Activated CD4-positive, alpha-beta T cell treated with anti-CD3 and anti-CD28 coated beads, Interleukin-2, Interleukin-4, amounts not matched to agents 100 ng/mL and 50 ng/mL, durations not matched to agents 16 hours and 8 hours (primary cell): ENCODE measurements at places on chromosomes 12 and 14.

- no peak for DNase-seq
These were observed 223.2 kb upstream of the FAR2 start for GRCh38 chr12:28925719-28926376.

GRCh38 chr12:49527361-49528130 is 11.3 kb upstream of the KCNH3 start:
- no peak for DNase-seq

- no peak for DNase-seq
These were observed 311.0 kb upstream of the RGS6 start for GRCh38 chr14:71621276-71621675.

DNA sequence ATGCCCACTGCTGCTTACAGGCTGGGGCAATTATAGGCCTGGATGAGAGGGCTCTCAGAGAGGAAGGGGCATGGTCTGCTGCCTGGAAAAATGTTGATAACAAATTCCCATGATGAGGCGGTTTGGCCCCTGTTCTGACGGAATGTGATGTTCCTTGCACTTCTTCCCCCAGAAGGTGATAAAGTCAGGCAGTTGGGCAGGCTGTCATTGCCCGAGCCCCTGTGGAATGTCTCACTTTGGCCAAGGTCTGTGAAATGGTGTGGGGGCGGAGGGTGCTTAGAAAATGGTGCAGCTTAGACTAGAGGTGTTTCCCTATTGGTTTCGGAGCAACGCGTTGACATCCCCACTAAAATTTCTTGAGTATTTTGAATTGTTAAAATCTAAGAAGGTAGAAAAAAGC is 1360.0 kb downstream of the AACS start:
- no peak for DNase-seq

DNA sequence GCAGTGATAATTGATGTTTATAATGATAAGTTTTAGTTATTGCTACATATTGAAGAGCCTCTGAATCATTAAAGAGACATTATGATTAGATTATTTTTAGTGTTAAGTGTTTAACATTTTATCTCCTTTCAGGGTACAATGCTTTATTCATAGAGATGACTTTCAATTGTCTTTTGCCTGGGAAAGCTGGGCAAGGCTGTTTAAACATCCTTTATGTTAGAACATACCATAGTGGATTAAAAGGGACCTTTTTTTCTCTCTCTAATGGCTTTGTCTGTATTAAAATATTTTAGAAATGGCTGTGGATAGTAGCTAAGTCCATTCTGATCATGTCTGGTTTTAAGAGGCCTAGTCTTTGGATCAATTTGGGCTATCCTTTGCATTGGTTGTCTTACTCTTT is 427.5 kb upstream of the MIS18BP1 start:
- no peak for DNase-seq
